ENCODE measurements at places on chromosomes 13 and 19.

- no peak for DNase-seq
Observed at GRCh38 chr13:73275163-73275562, 216.4 kb downstream of the KLF5 start.

- no peak for DNase-seq
Observed at GRCh38 chr19:43476606-43477005, 11.2 kb upstream of the LYPD3 start.

GRCh38 chr19:5801796-5802619 lies 2.9 kb upstream of the NRTN start:
- DNase-seq: no peak

DNA sequence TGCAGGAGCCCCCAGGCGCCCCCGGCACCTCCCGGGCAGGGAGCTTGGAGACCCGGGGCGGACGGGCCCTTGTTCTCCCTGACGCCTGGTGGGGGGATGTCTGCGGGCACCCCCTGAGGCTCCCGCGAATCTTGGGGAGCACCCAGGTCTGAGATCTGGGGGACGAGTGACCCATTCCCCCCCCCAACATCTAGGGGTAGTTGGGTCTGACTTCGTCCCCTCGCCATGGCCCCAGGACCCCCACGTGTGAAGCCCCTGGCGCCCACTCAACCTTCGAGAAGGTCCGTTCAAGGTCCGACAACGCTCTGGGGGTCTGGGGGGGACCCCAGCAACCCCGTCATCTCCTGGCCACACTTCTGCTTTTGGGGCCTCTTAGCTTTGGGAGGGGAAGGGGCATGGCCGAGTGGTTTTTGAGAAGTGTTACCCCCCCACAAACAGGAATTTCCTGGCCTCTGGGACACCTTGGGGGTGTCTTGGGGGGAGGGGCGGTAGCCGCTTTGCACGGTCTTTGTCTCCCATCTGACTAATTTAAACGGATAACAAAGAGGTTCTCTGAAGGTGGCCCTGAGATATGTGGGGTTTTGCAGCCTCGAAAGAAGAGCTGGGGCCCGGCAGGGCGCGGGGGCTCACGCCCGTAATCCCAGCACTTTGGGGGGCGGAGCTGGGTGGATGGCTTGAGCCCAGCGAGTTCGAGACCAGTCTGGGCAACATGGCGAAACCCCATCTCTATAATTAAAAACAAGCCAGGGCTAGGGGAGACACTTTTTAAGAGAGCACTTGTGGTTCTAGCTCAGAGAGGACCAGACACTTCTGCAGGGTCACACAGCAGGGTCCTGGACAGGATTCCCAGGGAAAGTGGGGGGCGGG lies 608 bp downstream of the CNN2 start:
- DNase-seq: no peak

DNA sequence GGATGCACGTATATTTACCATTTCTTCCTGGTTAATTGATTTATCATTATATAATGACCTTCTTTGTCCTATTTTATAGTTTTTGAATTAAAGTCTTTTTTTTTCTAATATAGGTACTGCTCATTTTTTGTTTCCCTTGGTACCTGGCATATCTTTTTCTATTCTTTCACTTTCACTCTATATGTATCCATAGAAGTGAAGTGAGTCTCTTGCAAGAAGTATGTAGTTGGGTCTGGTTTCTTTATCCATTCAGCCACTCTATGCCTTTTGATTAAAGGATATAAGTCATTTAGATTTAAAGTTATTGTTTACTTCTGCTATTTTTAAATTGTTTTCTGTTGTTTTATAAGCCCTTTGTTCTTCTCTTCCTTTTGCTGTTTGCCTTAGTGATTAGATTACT lies 194.3 kb upstream of the SLITRK6 start:
- no peak for DNase-seq

- DNase-seq: no peak
Observed at GRCh38 chr19:10353793-10354391, 14.5 kb upstream of the ICAM3 start.

- DNase-seq: no peak
Observed at GRCh38 chr13:28268800-28269223, 130.5 kb downstream of the PAN3 start.

DNA sequence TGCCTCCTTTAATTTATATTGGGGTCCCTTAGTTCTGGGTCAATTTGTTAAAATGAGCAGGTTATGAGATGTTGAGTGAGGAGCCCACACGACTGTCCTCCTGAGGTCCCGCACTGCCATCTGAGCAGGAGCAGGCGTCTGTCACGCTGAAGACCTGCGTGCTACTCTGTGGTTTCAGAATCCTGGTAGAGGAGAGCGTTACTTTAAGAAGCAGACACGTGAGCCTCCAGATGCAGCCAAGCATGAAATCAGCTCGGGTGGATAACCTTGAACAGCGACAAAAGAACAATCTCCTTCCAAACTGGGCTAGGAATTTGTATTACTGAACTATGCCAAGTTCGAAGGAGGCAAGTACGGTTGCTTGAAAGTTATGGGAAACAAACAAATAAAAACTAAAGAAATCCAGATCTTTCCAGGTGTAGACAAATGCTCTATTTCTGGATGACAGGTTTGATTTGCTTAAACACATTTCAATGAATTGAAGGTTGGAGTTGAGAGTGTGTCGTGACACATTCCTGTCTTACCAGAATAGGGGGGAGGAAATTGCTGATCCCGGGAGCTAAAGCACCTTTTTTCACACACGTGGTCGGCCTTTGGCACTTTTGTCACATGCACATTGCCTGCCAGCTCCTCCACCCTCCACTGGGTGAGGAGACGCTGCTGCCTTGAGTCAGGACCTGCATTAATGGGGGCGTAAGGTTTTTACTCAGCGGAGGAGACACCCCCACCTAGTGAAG lies 945.5 kb upstream of the SLC10A2 start:
- DNase-seq: no peak

- no peak for DNase-seq
Observed at GRCh38 chr19:9842834-9843625, 7.9 kb downstream of the PIN1 start.

GRCh38 chr13:44711706-44712105 lies 135.6 kb upstream of the TSC22D1 start:
- DNase-seq: no peak

GRCh38 chr19:56271151-56271550 lies 1.4 kb upstream of the EDDM13 start:
- DNase-seq: no peak

DNA sequence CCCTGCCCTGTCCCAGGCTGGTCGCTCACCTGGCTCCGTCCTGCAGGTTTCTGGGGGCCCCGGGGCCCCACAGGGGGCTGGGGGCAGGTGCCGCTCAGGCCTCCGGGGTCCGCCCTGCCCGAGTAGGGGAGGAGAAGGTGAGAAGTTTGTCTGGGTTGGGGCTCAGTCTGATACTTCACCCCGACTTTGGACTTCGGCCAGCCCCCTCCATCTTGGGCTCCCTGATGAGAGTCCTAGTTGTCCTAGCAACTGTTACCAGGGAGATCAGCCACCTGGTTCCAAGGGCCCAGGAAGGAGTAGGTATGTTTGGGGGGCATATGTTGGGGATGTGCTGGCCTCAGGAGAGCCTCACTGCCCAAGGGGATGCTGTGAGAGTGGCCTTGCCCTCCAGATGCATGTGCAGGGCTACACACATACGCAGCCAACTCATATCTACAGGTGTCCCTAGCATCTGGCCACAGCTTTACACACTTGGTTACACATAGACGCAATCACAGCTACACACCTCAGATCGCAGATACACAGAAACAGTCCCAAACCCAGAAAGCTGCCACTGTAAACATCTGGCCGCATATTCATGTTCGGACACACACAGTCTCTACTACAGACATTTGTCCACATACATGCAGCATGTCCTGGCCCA lies 3.4 kb downstream of the NUMBL start:
- DNase-seq: no peak

- DNase-seq: no peak
Observed at GRCh38 chr13:26449063-26449848, 108.2 kb upstream of the WASF3 start.

GRCh38 chr13:102631198-102631597 lies 34.4 kb downstream of the TPP2 start:
- no peak for DNase-seq

DNA sequence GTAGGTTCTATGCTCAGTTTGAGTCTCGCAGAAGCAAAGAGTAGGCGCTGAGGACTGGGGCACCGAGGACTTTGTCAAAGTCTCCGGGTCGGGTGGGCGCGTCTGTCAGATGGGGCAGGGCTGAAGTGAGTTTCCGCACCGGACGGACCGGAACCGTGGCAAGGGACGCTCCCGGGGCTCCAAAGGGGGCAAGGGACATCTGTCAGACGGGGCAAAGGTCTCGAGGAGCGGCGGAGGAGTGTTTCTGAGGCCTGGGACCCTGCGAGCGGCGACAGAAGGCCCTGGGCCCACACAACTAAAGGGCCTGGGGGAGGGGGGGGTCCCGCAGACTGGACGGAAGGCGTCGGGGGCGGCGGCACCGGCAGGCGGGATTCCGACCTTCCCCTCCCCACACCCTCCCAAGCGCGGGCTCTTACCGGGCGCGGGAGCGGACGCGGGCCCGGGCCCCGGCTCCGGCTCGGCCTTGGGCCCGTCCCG lies 13.3 kb upstream of the AKAP8L start:
- DNase-seq: no peak

GRCh38 chr19:28065026-28065425 lies 1147.9 kb downstream of the UQCRFS1 start:
- no peak for DNase-seq

GRCh38 chr13:51488212-51488611 lies 35.4 kb upstream of the INTS6 start:
- no peak for DNase-seq

DNA sequence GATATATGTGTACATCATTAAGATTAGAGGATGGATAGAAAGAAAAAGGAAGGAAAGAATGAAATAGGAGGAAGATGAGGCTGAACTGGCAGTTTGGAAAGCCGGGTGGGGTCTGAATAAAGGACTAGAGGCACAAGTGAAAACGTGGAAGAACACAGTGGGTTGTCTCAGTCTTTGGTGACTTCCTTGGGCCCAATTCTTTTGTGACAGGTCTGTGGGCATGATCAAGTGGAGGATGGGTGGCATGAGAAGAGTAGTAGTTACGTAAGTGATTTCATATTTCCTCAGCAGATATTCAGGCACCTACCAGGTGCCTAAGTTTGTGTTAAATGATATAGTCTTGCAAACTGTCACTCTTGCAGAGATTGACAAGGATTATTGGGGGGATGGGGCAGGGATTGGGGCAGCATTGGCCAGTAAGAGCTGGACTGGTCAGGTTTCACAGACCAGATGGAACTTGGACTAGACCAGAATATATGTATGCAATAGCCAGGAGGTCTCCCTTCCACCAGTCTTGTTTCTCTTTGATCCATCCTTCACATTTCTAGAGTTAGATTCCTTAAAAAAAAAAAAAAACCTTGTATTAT lies 2.7 kb downstream of the TPP2 start:
- DNase-seq: no peak

- DNase-seq: no peak
Observed at GRCh38 chr13:47158593-47158992, 261.7 kb upstream of the HTR2A start.

GRCh38 chr13:56015919-56016318 lies 1124.8 kb upstream of the PRR20A start:
- DNase-seq: no peak

GRCh38 chr19:17333611-17334413 lies 843 bp downstream of the ANO8 start:
- no peak for DNase-seq

GRCh38 chr13:97028441-97029299 lies 34.4 kb upstream of the OXGR1 start:
- peak; percentile 28 for DNase-seq

DNA sequence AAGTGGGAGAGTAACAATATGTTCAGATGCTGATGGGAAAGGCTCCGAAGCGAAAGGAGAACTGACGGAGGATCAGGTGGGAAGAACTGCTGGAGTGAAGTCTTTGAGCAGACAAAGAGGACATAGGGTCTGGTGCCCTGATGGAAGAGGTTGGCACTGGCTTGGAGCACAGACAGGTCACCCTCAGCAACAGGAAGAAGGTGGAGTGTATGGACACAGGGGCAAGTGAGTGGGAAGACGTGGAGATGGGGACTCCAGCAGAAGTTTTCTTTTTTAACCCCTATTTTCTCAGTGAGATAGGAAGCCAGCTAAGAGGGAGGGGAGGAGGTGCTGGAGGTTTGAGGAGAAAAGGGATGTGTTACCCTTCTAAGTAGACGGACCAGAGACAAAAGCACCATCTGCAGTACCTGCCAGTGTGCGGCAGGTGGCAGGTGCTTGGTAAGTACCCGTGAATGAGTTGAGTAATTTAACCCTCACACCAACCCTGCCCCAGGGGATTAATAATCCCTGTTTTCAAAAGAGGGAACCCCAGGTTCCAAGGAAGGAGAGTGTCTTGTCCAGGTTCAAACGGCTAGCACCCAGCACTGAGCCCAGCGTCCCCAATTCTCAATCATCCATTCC lies 11.2 kb downstream of the HAS1 start:
- DNase-seq: no peak

- DNase-seq: no peak
Observed at GRCh38 chr13:41107584-41108014, 25.0 kb downstream of the KBTBD6 start.

GRCh38 chr13:84653915-84654534 lies 771.8 kb upstream of the SLITRK1 start:
- DNase-seq: no peak

- DNase-seq: no peak
Observed at GRCh38 chr13:45410466-45410865, 7.7 kb downstream of the SLC25A30 start.

GRCh38 chr19:16330368-16330801 lies 5.8 kb downstream of the KLF2 start:
- no peak for DNase-seq

DNA sequence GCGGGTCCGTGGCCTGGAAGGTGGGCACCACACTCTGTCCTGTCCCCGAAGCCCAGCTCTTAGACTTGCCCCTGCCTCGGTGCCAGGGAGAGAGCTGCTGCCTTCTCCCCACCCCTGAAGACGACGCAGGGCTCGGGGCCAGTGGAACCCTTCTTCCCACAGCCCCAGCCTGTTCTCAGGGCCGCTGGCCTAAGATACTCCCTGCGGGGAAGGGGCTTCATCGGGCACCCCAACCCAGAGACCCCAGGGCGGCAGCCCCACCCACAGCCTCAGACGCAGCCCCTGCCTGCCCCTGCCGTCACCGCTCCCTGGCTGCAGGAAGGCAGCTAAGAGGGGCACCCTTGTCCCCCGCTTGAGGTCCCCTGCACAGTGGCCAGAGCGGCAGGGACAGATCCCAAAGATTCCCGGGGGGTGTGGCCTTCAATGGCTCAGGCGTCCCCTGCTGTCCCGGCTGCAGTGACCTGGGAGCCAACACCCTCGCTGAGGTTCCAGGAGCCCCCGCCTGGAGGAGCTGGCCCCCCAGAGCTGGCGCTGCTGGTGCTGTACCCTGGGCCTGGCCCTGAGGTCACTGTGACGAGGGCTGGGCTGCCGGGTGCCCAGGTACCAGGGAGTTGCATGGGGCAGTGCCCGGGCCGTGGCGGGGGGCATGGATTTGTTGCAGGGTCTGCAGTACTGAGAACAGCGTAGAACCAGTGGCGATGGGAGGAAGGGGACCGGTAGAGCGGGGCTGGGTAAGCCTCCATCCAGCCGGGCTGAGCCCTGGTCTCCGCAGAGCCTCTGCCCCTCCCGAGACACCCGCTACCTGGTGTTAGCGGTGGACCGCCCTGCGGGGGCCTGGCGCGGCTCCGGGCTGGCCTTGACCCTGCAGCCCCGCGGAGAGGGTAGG lies 1.0 kb downstream of the AMH start:
- DNase-seq: no peak

All from NCI-H748 treated with DMSO at 0.1 percent for 48 hours (cell line).